ENCODE measurements at places on chromosomes 6 and 20. TPM values are rescaled to one million over a fixed set of nuclear protein-coding genes. Genes with fewer than 3 reads are reported as not detected.

HLA-DOA gene
- total RNA-seq: 0.31 TPM

OR2J1 gene
- not detected for total RNA-seq

TGM6 gene
- total RNA-seq: not detected

RAB44 gene
- not detected for total RNA-seq

SLC2A10 gene
- total RNA-seq: 5.6 TPM
